ENCODE measurements at places on chromosomes 12 and 14. TPM values are rescaled to one million over a fixed set of nuclear protein-coding genes. Genes with fewer than 3 reads are reported as not detected.

DNA sequence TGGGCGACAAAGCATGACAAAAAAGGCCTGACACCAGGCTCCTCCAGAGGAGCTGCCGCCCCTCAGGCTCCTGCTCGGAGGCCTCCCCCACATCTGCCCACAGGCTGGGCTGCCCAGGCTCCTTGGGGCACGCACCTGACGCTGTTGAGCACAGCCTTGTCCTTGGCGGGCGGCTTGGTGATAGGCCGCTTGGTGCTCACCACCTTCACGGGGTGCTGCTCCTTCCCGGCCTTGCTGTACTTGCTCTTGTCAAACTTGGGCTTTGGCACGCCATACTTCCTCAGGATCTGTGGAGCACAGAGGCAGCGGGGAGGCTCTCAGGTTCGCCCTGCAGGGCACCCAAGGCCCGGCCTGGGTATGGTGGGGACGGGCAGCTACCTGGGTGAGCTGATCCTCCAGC is 53.4 kb downstream of the TRAFD1 start:
- peak; percentile 11 for DNase-seq

GRCh38 chr14:84482256-84483071 is 1047.5 kb upstream of the FLRT2 start:
- DNase-seq: no peak

Gene AMN1
- 30.0 TPM for polyA plus RNA-seq

GRCh38 chr12:24177889-24178288 is 228.4 kb upstream of the SOX5 start:
- DNase-seq: no peak

Gene NEUROD4
- not detected for polyA plus RNA-seq

Gene TRPV4
- polyA plus RNA-seq: 0.07 TPM

DNA sequence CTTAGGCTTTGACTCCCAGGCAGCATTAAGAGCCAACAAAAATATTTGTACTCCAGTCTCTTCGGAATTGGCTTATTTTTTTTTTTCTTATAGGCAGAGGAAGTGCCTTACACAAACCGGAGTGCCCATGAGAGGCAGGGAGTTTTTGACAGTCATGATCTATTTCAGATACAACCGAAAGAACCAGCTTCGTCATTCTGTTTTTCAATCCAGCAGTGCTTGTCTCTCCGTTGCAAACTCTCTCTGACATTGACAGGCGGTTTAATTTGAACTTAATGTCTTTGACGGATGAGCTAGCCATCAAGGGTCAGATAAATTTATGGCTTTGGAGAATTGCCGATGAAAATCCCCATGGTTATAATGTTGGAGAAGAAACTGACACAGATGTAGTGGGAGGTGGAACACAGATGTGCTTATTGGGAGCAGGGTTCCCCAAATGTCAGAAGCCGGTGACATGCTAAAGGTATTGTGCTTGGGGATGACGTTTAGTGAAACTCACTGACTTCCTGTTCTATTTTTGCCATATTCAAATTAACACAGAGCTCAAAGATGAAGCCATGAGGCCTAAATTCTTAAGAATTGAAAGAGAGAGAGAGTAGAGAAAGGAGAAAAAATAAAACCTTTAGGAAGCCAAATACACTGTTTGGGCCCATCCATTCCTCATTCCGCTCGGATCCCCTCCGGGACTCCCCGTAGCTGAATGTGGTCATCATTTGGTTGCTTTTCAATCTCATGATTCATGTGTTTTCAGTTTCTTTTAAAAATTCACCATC is 59.7 kb downstream of the PLXNC1 start:
- no peak for DNase-seq

- no peak for DNase-seq
Measured at GRCh38 chr14:20687362-20688166, 1.0 kb upstream of the ANG start.

DNA sequence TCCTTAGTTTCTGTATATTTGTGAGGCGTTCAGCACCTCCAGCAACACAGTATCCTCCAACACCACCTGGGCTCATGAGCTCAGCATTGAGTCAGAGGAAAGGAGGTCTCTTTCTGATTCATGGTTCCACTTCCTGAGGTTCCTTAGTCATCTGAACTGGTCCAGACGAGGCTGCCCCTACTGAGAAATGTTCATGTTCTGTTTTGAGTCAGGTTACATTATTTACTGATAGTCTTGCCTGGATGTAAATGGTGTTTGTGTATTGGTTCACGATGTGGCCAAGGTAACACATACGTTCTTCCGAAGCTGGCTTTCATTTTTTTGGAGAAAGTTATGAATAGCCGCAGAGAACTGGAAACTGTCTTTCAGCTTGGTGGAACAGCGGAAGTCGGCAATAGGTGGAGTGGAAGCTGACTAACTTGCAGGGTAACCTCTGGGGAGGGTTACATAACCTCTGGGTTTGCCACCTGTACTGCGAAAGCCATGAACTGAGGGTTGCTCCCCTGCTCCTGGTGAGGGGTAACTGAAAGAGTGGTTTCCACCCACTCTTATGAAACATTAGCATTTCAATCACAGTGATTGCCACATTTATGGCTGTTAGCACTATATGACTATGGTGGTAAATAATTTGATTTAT is 42.2 kb upstream of the MANSC4 start:
- DNase-seq: no peak

Gene NGDN
- polyA plus RNA-seq: 60.7 TPM

Gene RNF212B
- not detected for polyA plus RNA-seq

DNA sequence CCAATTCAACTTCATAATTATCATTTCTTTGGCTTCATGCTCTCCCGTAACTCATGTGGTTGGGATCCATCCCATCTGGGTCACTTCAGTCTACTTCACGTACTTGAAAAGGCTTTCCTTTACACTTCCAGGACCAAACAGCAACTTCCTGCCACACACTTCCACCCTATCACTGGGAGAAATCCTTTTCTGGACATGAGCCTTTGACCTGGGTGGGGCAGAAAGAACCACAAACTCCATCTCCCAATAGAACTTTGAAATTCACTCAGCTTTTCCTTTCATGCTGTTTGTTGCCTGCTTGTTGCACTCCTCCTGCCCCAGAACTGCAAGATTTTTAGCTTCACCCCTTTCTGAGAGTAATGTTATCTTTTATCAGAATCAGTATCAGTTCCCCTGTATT is 18.4 kb upstream of the GALNT16 start:
- DNase-seq: no peak

GRCh38 chr12:11652351-11653040 is 3.0 kb downstream of the ETV6 start:
- DNase-seq: no peak

GRCh38 chr14:56143025-56143424 is 24.8 kb downstream of the PELI2 start:
- no peak for DNase-seq

GRCh38 chr12:14959916-14960496 is 1.4 kb downstream of the ARHGDIB start:
- DNase-seq: no peak

DNA sequence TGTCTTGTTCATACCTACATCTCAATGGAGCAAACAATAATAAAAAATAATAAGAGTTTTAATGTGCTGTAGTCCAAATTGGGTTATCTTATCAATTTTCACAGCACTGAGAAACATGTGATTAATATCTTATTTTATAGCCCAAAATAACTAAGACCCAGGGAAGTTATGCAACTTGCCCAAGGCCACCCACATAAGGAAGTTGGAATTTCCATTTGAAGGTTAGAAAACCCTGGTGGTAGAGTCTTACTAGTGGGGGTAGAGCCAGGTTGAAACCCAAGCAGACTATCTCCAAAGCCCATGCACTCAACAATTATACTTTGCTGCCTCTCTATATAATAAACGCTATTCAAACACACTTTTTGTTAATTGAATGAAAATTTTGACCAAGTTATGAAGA is 270.0 kb upstream of the CAND1 start:
- DNase-seq: no peak

DNA sequence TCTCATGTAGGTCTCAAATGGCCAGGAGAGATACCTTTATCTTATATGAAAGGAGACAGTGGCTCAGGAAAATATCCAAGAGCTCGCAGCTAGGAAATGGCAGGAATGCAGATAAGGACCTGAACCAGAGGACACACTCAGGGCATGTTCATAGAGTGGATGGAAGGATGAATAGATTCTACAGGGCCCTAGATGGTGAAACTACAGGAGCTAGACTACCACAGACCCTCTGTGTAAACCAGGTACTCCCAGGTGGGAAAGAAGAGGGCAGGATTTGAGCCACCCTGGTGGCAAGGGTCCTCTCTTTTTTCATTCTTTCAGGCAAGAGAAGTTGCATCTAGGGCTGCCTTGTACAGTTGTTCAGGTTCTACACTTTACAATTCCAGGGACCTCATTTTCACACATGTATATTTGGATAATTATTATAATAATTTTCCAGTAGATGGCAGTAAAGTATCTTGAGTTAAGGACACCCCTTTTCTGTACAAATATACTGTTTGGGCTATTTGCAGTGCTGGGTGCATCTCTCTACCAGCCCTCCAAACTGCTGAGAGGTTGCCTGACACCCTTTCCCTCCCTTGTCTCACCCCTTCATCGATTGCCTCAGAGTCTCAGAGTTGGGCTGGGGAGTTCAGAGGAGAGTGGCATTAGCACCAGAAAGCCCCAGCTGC is 10.5 kb upstream of the ZDHHC22 start:
- DNase-seq: no peak

DNA sequence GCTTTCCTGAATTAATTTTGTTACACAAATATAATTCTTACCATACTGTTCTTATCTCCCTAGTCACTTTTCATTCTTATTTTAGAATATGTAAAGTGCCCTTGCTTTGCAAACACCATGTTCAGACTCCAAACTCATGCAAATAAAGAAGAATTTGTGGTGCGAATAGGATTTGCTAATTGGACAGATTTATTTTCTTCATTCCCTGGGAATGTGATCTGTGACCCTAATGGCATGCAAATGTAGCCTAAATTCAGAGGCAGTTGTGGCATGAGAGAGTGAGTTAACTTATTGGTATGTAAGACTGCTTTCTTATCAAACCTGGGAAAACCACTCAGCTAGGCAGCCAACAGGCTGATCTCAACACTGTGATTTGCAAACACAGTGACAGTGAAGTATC is 10.0 kb downstream of the CAPZA3 start:
- DNase-seq: no peak

DNA sequence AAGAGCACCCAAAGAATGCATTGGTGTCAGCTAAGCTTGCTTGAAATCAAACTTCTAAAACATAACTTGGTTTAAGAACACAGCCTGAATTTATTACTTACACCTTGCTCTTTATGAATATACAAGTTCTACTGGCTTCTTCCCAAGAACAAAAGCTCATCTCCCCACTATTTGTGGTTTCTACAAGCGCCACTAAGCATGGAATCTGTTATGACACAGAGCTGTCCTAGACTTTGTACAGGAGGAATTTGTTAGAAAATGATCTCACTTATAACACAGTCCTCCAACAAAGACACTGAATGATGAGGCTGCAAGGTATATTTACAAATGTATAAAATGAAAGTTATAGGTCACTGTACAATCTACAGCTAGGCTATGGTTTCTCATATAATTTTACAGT is 452.1 kb downstream of the BCAT1 start:
- DNase-seq: no peak

DNA sequence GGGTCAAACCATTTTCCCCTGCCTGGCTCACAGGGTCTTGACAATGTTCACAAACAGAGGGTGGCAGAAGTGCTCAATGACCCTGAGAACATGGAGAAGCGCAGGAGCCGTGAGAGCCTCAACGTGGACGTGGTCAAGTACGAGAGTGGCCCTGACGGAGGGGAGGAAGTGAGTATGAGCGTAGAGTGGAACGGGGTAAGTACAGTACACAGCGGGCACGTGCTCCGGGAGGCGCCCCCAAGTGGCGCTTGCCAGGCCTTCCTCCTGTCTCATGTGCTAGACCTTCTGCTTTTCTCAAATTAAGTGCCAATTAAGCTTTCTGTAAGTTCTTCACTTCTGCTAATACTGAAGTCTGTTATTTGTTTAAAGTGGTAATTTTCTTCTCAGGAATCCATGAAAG is 35.9 kb downstream of the XRCC3 start:
- DNase-seq: peak; percentile 67

Gene HSPB8
- 1,629 TPM for polyA plus RNA-seq

Gene CPSF2
- polyA plus RNA-seq: 20.3 TPM

Gene IFI27L1
- polyA plus RNA-seq: 15.0 TPM

Gene TTC9
- polyA plus RNA-seq: 2.5 TPM

GRCh38 chr12:103915306-103915705 is 14.9 kb upstream of the HSP90B1 start:
- DNase-seq: no peak

- no peak for DNase-seq
Measured at GRCh38 chr14:64775081-64775777, 71.0 kb downstream of the PLEKHG3 start.
